Neural crest cell (in vitro differentiated cells): ENCODE measurements at places on chromosomes 13 and 19.

DNA sequence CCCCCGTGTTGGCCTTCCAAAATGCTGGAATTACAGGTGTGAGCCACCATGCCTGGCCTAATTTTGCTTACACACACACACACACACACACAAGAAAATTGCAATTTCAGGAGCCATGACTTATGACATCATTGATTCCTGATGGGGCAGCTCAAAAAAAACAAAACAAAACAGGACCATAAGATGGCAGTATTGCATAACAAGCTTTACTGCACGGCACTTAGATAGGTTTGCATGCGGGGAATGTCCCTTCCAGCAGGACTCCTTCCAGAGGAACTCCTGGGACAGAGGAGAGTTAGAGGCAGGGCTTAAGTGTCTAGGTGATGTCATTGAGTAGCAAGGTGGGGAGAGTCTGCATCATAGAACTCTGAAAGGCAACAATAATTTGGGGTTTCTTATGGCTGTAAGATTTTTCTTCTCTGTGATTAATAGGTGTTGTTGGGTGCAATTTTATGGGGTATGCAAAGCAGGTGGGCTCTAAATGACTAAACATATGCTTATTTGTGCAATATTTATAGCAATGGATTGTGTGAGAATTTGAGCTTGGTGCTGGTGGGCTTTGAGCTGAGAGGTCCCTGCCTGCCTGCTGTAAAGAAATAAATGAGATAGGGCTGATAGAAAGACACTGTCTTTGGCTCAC, 9.0 kb upstream of the ACSBG2 start:
- DNase-seq = no peak

DNA sequence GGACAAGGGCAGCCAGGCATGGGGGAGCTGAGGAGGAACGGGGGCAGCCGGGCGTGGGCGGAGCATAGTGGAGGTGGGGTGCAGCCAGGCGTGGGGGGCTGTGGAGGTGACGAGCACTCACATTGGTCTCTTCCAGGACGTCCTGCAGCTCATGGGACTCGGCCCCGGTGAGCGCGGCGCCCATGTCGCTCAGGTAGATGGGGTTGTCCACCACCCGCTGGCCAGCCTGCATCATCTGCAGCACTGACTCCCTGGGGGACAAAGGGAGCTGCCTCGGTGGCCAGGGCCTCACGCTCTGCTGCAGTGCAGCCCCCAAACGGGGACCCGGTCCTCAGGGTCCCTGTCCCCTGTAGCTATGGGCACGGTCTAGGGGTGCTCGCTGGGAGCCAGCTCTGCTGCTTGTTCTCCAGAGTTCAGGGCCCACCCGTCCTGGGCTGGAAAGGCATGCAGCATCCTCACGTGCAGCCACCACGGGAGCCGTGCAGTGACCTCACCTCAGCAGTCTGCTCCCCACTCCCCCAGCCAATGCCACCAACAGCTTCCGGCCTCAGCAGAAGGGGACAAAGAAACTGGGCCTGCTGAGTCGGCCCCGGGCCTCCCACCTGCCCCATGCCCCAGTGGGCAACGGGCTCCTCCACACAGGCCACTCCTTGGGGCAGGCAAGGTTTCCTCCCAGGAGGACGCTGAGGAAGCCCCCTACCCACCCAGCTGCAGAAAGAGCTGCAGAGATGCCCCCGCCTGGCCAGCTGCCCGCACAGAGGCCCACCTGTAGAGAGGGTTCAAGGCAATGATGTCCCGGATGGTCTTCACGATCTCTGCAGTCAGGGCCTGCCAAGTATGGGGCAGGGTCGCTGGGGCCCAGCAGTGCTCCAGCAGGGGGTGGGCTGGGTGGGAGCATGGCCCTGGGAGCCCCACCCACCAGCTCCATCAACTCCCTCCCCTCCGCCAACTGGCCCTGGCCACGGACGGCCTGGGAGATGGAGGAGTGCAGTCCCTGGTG, 12.1 kb downstream of the LONP1 start:
- no peak for DNase-seq

- no peak for DNase-seq
Measured at GRCh38 chr19:18361646-18362045, 21.2 kb downstream of the PGPEP1 start.

DNA sequence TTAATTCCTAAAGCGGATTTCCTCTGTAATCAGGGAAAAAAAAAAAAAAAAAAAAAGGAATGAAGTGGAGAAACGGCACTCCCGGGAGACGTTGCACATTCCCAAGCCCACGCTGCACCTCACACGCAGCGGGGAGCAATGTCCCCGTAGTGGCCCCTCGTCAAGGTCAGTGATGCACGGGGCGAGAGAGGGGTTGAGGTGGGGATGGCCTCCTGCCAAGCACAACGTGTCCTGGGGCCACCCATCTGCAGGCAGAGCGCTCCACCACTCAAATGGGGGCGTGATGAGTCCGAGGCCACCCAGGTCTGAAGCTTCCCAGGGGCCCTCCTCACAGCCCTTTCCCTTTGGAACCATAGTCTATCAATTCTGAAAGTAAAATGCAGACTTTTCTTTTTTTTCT, 15.1 kb downstream of the PLK5 start:
- no peak for DNase-seq

DNA sequence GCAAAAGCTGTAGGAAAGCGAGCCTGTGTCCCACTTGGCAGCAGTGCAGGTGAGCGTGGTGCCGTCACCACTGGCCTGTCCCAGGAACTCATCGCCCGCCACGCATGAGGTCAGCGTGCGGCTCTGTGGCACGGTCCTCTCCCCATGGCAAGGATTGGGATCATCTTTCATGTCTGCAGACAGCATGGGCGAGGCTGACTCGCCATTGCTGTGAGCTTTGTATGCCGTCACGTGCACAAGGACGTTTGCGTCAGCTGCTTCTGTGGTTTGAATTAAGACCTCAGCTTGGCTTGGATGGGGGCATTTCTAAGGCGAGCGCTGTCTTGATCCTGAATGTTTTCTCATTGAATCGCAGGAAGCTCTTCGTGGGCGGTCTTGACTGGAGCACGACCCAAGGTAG, 9.8 kb downstream of the DAZAP1 start:
- DNase-seq = no peak

GRCh38 chr19:47331931-47332547, at the start of gene C5AR2:
TSS of gene C5AR2 (plus strand) at chr19:47332175. CDS start at chr19:47340800, 8,625 bp downstream.
- DNase-seq = no peak

DNA sequence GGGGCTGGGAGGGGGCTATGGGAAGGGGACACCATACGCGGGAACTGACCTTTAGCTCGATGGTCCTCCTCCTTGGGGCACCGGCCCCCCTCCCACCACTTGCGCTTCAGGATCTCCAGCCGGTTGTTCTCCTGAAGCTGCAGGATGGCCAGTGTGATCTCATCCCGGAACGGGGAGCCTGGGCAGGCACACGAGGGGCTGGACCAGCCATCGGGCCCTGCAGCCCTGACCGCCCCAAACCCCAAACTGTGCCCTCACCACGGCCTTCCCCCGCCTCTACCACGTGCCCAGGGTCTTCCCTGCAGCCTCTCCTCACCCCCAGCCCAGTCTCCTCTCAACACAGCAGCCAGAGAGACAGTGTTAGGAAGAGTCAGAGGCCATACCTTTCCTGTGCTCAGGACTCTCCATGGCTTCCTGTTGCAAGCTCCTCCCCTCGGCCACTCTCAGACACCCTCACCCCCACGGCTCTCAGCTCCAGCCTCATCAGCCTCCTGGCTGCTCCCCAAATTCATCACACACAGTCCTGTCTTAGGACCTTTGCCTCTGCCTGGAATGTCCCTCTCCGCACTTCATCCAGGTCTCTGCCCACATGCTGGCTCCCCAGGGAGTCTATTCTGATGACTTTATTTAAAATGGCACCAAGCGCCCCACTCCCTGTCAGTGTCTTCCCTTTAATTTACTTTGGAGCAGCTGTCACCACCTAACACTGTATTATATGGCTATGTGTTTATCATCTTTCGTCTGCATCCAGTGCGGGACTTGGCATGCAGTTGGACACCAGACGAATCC, 9.7 kb upstream of the ATP1A3 start:
- DNase-seq = no peak

GRCh38 chr13:36353001-36353400, 6.8 kb upstream of the SPART start:
- DNase-seq = no peak

DNA sequence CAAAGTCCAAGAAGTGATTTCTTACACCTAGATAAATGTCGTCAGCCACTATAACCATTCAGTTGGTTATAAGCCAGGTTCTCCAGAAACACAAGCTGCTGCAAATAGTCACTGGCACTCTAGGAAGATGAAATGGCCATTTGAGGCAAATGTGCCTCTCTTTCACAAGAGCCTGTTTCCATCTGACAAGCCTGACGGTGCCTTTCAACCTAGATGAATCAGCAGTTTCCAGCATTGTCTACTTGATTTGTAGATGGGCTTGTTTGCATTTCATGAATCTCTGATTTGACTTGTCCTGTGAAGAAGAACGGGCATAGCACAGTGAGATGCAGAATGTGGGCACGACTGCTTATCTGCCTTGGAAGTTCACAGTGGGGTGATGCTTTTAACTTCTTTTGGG, 327.2 kb downstream of the LMO7 start:
- no peak for DNase-seq

DNA sequence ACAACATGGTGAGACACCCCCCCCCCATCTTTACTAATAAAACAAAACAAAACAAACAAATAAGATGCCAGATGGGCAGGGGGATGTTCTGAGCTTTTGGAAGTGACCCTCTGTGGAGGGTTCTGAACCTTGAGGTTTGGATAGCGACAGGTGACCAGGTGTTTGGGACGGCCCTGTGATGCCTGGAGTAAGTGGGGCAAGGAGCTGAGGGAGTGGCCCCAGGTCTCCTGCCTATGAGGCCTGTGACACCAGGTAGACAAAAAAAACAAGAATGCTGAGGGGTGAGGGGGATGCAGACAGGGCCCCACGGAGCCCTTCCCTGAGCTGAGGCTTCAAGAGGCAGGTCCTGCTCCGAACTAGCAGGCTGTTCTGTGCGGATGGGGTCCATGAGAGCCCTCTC, 9.2 kb downstream of the ADGRE2 start:
- no peak for DNase-seq

DNA sequence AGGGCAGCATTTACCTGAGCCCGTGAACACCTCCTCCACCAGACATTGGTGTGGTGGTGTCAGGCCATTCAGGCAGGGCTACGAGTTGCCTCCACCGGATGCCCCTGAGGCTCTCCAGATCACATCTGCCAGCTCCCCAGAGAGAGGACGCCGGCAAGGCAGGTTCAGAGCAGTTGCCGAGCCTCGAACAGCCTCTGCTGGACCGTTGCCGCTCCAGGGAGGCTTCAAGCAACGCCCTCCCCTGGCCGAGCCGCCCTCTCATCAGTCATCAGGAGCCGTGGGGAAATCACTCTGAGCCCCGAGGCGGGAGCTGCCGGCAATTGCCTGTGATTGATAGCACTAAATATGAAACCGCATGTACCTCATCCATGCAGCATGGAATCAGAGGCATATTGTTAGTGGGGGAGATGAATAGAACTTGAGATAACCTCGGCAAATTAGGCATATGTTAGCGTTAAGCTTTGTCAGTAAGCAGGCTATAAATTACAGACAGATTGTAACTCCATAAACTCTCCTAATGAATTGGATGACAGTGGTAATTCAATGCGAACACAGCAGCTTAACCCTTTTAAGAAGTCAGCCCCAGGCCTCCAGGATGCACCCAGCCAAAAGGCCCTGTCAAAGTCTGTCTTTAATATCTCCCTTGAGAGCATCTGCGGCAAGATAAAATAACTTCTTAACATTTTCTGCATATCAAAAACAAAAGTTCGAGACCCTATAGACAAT, 29.8 kb upstream of the SPACA7 start:
- DNase-seq = peak; percentile 25

DNA sequence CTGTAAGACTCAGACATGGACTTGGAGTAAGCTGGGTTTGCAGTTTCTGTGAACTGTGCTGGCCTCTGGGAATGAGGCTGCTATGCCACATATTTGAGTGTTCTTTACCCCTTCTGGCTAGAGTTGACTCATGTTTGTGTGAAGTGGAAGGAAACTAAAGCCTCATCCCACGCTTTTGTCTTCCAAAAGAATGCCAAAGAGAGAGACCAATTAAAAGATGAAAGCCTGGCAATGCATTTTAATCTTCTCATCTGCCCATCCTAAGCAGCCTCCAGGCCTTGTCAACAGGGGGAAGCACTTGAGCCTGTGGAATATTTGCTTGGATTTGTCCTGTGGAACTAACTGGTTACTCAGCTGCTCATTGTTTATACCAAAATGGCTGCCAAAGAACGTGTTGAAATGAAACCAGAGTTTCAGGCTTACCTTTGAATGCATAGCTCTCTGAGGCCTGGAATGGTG, 49.1 kb downstream of the LMO7 start:
- no peak for DNase-seq

- DNase-seq = no peak
Measured at GRCh38 chr13:31764556-31764955, 25.2 kb downstream of the RXFP2 start.
